K562 (cell line): ENCODE measurements at places on chromosomes 4 and X.

GRCh38 chr4:3598695-3599227 lies 66.5 kb upstream of the LRPAP1 start:
- no peak for DNase-seq

DNA sequence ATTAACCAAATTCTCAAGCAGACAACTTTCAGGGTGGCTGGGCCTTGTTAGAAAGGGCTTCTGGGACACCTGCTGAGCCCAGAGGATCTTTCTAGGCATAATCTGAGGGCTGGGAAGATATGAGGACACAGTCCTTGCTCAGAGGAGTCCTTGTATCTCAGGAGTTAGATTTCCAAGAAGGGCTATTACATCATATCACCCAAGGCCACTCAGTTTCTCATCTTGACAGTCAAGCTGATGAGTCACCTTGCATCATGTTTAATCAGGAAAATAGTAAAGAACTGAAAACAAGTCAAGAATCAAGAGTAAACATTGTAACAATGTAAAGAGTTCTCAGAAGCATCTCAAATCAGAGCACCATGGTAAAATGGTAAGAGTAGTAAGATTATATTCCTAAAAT lies 4.0 kb downstream of the PCYT1B start:
- DNase-seq, result peak; percentile 21

DNA sequence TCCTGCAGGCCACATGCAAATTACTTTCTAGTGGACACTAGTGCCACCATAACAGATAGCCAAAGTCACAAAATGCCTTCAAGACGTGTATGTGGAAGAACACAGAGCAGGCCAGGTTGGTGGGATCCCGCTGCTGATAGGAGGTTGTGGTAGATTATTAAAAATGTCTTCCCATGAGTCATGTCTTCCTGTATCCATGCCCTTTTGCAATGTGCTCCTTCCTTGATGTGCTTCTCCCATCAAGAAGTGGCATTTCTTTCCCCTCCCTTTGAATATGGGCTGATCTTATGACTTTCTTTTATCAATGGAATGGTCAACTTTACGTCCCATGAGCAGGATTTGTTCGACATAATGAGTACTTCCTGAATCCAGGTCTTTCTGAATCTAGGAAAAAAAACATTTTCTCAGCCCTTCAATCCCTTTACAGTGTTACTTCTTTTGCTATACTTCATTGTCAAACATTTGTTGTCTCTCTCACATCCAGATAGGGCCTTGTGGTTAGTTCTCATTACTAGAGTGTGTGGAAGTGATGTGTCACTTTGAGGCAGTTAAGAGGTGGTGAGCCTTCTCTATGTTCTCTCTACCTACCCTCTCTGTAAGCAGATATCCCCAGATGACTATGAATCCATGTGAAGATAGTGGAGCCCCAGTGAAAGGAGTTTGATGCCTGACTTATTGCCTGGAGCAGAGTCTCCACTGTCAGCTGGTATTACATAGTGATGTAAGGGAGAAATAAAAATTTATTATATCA lies 519.2 kb upstream of the DIPK2B start:
- DNase-seq, result no peak

DNA sequence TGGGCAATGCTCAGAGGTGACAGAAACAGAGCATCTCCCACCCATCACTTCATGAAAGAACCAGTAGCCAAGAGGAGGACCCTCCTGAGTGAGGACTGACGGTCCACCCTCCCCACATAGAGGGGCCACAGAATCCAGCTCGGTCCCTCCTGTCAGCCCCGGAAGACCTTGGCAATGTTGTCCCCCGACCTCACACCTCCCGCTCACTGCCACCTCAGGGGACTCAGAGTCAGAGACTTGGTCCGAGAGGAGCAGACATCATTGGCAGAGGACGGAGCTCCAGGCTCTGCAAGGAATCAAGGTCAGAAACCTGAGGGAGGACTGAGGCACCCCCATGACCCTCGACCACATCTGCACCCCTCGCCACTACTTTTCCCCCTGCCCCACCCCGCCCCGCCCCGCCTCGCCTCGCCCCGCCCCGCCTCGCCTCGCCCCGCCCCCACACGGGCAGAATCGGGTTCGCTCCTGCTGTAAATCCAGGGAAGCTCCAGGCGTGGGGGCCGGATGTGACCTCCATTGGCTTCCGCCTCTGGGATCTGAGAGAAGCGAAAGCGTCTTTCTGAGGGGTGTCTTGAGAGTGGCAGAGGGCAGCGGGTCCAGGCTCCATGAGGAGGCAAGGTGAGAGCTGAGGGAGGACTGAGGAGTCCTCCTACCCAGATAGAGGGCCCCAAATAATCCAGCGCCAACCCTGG lies at the start of gene MAGEA11:
Gene MAGEA11, plus strand, starts transcription at position 516 of the 692 bp plus-strand sequence. CDS start 1,100 bp downstream, outside the sequence.
- DNase-seq, result no peak

DNA sequence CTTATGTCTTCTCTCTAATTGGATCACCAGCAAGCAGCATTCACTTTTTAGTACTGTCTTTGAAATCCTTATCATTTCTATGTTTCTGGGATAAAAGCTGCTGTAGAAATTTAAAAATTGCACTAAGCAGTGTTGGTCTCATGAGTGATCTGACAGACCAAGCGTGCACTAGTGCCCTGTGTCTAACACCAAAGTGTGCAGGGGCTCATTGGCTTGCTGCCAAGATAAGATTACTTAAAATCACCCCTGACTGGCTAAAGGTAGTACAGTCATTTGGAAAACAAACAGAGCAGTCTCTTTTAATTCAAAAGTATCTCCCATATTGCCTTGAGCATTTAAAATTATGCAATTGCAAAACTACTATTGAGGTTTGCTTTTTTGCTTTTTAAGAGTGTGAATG lies 304.6 kb downstream of the ARAP2 start:
- no peak for DNase-seq

- no peak for DNase-seq
Measured at GRCh38 chrX:44061968-44062614, 88.9 kb upstream of the NDP start.

GRCh38 chr4:30867427-30867826 lies 147.3 kb downstream of the PCDH7 start:
- DNase-seq, result no peak

GRCh38 chr4:136571315-136571714 lies 961.0 kb downstream of the PCDH18 start:
- no peak for DNase-seq

- no peak for DNase-seq
Measured at GRCh38 chr4:74267998-74268606, 40.2 kb upstream of the EPGN start.

GRCh38 chr4:78308517-78308916 lies 243.1 kb upstream of the ANXA3 start:
- no peak for DNase-seq

GRCh38 chr4:2368746-2369437 lies 49.6 kb downstream of the ZFYVE28 start:
- DNase-seq, result no peak
